Stimulated activated CD4-positive, alpha-beta T cell treated with anti-CD3 and anti-CD28 coated beads, Interleukin-15, amount 100 ng/mL, for 1 hour (primary cell): ENCODE measurements at places on chromosomes 6 and 20.

DNA sequence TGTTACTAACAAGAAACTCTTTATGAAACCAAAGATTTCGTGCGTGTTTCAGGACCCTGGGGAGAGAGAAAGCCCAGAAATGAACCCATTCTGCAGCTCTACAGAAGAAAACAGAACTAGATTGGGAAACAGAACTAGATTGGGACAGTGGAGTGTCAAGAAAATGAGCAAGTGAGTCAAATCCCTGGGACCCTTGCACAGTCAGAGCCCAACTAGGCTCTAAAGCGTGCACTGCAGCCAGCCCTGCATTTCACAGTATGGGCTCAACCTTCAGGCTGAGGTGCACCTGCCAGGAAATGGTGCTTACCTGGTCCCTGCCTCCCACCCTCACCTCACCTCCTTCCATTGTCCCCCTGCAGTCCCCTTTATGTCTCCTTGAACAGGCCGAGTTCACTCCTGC is 39.7 kb downstream of the BFSP1 start:
- no peak for DNase-seq

DNA sequence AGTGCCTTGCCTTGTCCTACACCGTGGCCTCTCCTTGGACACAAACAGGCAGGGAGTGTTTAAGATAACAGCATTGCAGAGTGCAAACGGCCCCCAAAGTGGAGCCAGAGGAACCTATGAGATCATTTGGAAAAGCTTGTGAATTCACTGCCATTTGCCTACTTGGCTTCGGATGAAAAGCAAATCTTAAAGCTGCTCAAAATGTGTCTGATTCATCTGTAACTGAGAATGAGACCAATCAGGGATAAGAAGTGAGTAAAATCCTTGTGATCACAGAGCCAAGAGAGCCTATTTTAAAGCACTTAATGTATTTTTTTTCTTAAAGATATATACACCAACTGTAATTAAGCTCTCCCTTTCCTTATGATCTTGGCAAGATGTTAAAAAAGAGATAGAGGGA is 65.7 kb upstream of the BACH2 start:
- no peak for DNase-seq

- no peak for DNase-seq
These were observed 304.1 kb downstream of the CDH4 start for GRCh38 chr20:61556111-61556510.

- no peak for DNase-seq
These were observed 2.0 kb downstream of the LRRC1 start for GRCh38 chr6:53796791-53797190.

DNA sequence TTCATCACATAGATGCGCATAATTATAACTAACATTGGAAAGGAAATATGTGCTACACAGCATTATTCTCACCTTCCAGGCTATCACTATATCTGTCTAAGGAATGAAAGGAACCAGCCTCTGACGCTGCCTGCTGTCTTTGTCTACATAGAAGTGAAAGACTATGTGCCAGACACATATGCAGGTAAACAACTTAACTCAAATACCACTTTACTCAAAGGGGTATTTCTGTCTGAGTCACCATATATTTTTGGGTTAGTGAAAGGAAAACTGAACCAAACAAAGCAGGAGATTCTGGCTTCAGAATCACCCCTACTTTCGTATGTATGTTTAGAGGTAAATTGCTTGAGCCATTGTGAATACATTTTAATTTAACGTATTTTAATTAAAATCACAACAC is 328.6 kb upstream of the PLCB4 start:
- no peak for DNase-seq

GRCh38 chr6:108851756-108852155 is 3.5 kb downstream of the ARMC2 start:
- DNase-seq: no peak
